ENCODE measurements at places on chromosomes 12 and 14.

DNA sequence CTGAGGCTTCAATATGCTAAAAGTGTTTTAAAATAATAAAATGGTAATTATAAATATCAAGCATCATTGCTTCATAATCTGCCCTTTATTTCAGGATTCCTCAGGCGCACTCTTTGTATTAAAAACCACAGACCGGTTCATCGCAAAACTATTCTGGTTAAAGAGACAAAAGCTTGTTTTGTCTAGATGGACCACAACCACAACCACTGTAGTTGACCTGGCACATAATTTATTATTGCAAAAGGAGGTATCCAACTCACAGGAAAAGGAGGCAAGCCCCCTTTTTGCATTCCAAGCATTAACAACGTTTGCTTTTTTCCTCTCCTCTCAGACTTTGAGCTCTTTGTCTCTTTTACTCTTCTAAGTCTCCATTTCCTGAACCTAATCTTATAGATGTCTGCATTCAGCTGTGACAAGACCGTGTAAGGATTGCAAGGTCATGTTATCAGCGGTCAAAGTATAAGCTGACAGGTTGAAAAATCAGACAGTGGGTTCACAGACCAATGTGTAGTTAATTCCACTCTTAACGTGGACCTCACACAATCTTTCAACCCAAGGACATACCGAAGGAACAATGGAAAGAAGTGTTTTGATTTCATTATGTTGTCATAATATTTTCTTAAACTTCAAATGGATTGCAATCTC, 1057.6 kb downstream of the GALC start:
- DNase-seq: no peak

DNA sequence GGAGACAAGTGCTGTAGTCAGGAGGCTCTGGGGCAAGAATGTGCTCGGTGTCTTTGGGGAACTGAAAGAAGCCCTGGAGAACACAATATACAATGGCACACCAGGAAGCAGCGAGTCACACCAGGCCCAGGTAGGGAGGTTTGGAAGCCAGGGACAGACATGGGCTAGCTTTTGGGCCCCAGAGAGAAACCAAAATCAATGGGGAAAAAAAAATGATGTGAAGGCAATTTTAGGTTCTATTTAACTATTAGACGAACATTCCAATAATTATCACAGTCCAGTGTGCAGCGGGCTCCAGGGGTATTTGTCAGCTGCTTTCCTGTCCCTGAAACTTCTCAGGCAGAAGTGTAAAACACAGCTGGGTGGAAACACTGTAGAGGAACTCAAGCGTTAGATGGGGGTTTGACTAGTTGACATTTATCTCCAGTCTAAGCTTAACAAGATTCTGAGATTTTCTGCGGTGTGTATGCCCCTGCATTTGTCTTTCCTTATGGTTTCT, 21.8 kb upstream of the EGLN3 start:
- DNase-seq: no peak

- no peak for DNase-seq
Measured at GRCh38 chr12:53094394-53094787, 3.1 kb upstream of the IGFBP6 start.

DNA sequence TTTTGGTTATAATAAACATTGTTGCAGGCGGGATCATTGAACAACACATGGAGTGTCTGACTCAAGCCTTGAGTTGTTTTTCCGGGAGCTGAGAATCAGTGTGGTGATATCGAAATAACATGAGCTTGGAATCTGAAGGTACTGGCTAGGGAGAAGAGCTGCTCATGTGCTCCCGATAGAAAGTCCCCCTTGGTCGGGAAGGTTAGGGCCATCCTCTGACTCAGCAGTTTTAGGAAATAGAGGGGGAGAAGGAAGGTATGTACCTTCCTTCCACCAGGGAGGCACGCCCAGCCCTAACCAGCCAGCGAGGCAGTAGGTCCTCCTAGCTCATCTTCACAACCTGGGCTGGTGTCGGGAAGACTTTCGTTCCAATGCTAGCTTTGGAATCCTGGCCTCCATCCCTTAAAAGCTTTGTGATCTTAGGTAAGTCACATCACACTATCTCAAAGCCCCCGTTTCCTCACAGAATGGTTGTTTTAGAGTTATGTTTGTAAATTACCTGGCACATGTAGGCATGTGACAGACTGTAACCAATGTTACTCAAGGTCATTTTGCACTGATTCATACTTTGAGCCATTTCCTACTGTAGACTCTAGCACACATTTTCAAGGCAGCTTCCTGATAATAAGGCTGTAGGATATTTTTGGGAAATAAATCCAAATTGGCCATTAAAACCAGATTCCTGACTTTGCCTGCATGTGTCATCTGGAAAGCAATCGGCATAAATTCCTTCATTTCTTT, 1.9 kb upstream of the RAB35 start:
- DNase-seq: no peak

DNA sequence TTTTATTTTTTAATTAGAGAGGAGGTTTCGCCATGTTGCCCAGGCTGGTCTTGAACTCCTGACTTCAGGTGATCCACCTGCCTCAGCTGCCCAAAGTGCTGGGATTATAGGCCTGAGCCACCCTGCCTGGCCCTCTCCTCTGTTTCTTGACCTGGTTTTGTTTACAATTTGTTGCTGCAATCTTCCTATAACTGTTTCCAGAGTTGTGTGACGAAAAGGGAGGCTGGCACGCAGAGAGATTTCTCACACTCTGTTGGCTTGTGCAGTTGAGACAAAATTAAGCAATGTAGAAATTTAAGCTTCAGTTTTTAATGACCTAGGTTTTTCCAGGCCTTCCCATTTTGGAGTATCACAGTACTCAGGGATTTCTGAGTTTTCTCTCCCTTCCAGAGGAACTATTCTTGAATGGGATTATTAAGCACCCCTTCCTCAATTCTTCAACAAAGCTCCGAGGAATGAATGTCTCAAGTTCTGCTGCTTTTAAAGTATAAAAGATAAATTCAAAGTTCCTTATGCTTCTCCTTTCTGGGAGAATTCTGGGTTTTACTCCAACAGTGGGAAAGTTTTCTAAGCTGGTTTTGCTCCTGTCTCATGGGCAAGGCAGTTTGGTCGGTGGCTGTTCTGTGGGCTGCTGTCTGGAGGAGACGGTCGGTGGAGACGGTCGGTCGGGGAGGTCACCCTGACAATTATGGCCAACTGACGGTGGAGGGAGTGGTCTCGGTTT, 20.4 kb upstream of the FOS start:
- no peak for DNase-seq

- no peak for DNase-seq
Measured at GRCh38 chr12:104603545-104603973, 146.8 kb downstream of the CHST11 start.

GRCh38 chr12:132024758-132025157, 75.0 kb downstream of the EP400 start:
- no peak for DNase-seq

- no peak for DNase-seq
Measured at GRCh38 chr12:79690638-79691510, at the start of gene PAWR. PAWR (minus strand) TSS chr12:79690964; CDS start chr12:79690244, 720 bp downstream.

DNA sequence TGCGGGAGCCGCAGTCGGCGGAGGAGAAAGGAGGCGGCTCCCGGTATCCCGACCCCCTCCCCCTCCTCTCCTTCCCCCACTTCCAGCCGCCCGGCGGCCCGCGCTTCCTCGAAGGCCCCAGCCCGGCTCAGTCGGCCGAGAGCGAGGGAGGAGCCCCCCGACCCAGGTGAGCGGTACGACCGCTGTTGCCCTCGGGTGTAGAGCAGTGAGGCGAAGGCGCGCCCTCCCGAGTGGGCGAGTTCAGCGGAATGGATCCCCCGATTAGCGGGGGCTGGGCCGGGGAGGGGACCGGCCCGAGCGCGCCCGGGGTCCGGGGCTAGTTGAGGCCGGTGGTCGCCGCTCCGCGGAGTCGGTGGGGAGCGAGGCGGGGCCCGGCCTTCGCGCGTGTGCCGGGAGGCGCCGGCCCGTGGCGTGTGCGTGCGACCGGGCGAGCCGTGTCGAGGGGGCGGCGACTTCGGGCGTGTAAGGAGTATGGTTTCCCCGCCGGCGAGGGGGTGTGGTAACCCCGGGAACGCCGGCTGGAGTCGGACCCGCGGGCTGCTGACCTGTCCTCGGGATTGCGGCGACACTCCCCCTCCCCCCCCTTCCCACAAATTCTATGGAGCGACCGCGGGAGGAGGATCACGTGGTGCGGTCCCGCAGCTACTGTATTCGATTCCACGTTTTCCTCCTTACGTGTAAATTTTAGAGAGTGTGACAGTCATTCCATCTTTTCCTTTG, 501 bp downstream of the RIMKLB start:
- peak; percentile 4 for DNase-seq

DNA sequence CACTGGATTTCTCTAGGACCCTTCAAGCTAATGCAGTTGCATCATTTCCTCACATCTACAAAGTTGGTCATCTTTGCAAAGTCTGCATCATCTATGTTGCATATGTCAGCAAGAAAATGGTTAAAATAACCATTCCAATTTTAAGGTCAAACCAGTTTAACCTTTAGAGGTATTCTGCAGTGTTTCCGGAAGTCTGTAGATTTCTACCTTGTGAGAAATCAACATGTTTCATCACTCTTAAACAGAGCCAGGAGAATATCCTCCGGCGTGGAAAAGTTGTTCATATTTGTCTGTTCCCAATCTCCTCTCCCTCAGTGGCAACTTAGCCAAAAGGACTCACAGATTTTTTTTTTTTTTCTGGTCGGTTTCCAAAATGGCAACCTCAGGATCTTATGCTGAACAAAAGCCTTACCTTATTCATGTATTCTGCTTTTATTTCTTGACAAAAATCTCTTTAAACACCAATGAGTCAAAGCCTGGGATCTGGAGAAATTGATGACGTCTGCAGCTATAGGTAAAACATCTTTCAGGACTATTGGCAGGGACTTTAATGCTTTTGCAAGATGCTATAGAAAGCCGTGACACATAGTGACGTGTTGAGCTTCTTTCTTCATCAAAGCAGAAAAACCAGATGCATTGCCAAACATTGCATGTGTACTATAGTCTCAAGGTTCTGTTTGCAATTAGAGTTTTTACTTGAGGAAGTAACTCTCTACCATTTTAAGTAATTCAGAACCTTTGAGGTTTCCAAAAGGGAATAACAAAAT, 16.0 kb upstream of the CDK17 start:
- DNase-seq: no peak

Measured in stimulated activated CD8-positive, alpha-beta memory T cell treated with anti-CD3 and anti-CD28 coated beads, Interleukin-15, amount 100 ng/mL, for 48 hours (primary cell).